Trophoblast cell (in vitro differentiated cells and primary cell): ENCODE measurements at places on chromosomes 16 and 17.
A peak's percentile ranks its signal among the peaks of the same experiment; 100 is the strongest.

DNA sequence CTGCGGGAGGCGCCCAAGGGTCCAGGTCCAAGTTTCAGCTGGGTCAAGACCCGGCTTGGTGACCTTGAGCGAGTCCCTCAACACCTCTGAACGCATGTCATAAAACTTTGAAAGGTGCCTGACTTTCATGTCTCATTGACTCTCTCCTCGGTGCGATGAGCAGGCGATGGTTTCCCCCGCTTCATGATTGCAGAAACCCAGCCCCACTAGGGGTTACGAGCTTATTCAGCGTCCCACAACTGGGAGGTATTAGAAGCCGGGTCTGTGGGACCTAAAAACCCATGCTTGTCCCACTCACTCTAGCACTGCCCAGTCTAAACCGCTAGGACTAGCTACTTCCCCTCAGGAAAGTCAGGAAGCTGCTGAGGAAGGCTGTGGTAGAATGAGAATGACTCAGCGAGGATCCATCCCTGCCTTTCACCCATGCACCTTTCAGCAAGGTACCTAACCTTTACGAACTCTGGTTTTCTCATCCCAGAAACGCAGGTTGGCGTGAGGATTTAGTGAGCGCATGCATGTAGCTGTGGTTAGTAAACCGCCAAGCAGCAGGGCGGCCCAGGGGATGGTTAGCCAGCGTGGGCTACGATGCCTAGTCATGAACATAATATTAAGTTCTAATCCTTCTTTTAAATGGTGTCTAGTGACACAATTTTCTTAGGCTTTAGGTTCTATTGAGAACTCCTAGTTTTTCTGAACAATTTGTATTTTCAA lies 26.2 kb upstream of the RFFL start:
- peak; percentile 63 for DNase-seq

GRCh38 chr17:79752175-79752574 lies 21.4 kb downstream of the ENPP7 start:
- no peak for DNase-seq

DNA sequence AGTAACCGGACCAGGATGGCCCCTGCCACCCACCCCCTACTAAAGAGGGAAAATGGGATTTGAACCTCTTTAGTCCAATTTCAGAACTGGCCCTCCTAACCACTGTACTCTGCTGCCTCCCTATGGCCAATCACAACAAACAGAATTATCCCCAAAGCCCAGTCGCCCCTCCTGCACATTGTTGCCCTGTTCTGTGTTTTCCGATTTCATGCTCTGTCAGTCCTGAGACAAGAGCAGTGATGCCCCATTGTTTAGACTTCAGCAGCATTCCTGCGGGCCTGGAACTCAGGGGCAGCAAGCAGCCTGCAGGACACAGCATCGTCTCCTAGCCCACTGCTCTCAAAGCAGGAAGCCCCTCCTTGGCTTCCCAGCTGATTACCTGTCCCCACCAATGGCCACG lies 20.5 kb upstream of the KLHL11 start:
- no peak for DNase-seq

- no peak for DNase-seq
Measured at GRCh38 chr17:65900216-65900615, 291.7 kb downstream of the CEP112 start.

GRCh38 chr17:957856-958421 lies 21.6 kb downstream of the NXN start:
- DNase-seq: no peak

DNA sequence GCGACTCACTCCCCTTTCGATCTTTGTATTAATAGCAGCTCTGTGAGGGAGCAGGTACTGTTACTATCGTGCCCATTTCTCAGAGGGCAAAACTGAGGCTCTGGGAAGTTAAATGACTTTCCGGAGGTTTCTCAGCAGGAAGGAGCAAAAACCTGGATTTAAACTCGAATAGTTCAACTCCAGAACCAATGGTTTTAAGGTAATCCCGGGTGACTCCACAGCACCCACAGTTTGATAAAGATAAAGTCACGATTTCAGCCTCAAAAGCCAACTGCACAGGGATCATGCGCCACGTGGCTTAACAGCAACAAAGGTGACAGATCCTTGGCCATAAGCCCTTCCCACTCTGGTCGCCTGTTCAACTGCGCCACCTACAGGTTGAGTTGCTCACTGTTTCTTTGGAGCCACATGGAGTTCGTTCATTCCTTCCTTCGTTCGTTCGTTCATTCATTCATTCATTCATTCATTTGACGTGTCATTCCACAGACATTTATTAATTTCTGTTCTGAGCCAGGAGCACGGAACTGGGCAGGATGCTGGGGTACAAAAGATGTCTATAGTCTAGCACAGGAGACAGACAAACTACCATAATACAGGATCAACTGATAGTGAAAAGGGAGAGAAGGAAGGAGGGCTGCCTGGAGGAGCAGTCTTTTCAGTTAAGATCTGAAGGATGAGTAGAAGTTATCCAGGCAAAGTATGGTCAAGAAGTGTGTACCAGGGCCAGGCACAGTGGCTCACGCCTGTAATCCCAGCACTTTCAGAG lies 134.8 kb downstream of the HS3ST2 start:
- peak; percentile 52 for DNase-seq

DNA sequence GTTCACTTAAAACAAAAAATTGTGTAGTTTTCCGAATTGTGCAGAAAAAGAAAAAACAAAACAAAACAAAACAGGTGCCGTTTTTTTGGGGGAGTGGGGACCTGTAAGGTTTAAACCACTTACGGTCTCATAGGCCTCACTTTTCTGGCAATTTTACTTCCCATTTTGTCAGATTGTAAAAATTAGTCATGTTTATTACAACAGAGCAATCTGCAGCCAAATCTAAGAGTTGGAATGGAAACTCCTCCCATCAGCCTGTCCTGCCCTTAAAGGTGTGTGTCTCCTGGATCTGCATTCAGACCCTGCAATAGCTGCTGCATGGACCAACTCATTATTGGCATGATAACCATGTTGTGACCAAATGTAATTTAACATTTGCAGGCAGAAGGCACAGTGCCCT lies 8.2 kb upstream of the SALL1 start:
- DNase-seq: no peak

GRCh38 chr16:81738783-81739496 lies 40.2 kb upstream of the PLCG2 start:
- no peak for DNase-seq

- DNase-seq: no peak
Measured at GRCh38 chr17:38947189-38947588, 20.0 kb downstream of the FBXO47 start.
